D341Med (cell line): ENCODE measurements at places on chromosomes 13 and 19.

DNA sequence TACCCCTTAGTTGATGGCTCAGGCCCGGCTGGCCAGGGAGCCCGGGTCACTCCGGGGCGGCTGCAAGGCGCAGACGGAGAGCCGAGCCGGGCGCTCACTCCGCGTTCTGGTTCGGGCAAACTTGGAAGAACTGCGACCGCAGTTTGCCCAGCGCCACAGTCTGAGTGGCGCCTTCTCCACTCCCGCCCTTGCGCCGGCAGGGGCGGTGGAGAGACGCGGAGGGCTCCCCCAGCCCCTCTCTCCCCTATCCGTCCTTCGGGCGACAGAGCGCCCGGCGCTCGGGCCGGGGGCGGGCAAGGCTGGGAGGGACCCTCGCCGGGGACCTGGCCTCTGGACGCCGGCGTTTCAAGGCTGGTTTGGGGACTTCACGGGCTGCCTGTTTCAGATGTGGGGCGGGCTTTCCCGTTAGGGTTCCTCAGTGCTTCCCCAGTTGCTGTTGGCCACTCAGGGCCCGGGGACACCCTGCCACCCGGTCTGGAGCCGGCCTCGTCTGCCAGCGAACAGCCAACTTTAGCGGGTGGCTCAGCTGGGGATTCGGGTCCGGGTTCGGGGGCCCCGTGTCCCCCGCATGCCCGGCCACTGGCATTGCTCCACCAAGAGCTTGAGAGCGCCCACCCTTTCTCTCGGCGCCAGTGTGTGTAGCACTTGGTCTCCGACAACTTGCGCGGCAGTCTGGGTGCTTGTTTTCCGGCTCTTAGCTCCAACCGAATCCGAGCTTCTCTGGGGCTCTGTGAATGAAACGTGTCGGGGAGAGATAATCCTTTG, 1.5 kb downstream of the GPC6 start:
- DNase-seq = peak; percentile 80

GRCh38 chr19:30757837-30758617, 385.8 kb downstream of the ZNF536 start:
- DNase-seq = no peak

DNA sequence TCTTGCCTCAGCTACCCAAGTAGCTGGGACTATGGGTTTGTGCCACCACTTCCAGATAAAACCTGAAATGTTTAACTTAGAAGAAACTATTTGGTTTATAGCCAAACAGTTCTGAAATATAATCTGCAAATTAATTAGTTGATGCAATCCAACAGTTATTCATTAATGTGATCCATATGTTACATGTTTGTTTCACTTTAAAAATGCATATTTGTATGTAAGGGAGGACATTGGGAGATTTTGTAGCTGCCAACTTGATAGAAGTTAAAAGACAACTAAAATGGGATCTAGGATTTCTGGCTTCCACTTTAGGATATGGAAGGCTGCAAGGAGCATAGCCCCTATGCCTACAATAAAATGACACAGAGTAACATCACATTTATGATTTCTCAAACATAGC, 532.5 kb upstream of the SLC10A2 start:
- no peak for DNase-seq

DNA sequence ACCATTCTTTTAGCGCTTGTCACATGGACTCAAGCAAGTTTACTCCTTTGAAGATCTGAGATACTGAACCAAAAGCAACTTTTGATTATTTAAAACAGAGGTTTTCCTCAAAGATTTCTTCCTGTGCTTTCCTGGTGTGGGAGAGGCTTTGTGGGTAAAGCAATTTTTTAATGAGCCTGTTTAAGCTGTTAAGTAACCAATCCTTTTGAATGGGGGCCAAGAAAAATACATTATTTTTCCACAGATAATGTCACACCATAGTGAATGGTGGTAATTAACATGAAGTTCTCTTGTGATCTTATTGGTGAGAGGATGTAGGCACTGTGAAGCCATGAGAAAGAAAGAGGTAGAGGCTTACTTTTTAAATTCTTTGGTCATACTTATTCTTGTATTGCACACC, 55.8 kb upstream of the OBI1 start:
- no peak for DNase-seq

DNA sequence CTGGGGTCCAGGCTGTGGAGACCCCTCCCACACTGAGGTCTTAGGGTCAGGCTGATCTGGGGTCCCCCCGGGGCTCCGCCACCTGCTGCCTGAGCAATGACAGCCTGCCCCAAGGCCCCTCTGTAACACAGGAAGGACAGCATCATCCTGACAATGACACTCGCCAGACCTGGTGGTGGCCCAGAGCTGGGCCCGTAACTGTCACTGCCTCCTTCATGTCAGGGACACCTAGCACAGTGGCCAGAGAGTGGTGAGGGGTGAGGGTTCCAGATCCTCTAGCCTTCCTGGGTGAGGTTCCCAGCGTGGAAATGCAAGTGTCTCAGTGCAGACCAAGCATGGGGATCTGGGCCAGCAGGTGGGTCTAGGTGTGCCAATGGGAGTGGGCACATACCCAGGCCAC, 27.8 kb downstream of the OPA3 start:
- DNase-seq = peak; percentile 20

- DNase-seq = no peak
Observed at GRCh38 chr19:54252243-54252642, 4.8 kb downstream of the LILRB5 start.

DNA sequence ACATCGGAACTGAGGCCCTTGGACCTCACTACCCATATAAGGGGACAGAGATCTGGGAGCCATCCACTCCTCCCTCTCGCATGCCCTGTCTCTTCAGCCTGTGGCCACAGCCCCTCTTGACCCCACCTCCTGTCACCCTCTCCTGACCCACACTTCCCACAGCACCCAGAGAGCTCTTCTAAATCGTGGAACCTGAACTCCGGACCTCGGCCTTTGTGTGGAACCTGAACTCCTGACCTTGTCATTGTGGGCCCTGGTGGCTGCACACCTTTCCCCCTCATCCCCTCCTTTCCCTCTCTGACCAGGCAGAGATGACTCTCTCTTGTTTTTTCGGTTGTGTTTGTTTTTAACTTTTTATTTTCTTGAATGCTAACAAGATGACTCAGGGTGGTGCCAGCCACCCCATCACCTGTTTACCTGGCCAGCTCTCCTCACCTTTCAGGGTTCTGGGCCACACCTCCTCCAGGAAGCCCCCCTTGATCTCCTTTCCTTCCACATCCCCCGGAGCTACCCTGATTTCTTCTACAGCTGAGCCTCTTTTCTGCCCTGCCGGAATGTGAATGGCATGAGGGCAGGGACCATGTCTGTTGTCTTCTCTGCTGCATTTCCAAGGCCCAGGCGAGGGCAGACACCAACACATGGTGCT, 5.1 kb downstream of the MRPL4 start:
- DNase-seq = no peak

GRCh38 chr19:50835103-50835784, 1.9 kb upstream of the KLK15 start:
- no peak for DNase-seq

DNA sequence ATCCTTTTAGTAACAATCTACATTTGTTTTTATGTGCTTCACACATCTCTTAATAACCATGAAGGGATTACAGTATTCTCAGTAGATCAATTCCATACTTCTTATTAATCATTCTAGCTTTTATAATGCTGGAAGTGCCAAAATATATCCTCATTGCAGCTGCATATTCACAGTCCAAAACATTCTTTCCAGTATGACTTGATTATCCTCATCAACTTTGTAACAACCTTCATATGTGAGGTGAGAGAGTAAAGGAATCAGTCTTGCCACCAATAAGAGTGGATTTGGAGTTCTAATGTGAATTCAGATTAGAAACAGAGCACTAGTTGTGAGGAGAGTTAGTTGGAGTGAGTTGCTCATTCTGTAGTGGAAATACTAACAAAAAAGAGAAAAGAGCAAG, 208.0 kb upstream of the SPRY2 start:
- DNase-seq = no peak

GRCh38 chr13:25768838-25769237, 283.0 kb downstream of the SHISA2 start:
- no peak for DNase-seq

GRCh38 chr13:81492449-81492848, 1151.5 kb upstream of the SPRY2 start:
- no peak for DNase-seq

DNA sequence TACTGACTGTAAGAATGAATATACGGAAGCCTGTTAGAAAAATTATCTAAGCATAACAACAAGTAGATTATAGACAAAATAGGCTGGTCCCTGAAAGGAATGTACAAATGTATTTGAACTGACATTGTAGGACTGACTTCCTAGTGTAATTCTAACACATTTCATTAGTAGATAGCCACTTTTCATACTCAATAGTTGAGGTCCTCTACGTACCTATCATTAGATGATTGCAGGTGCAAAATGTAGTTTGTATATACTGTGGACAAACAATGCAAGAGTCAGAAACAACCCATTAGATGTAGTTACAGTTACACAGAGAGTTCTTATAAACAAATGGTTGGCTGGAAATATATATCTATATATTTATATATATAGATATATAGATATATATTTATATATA, 402.3 kb upstream of the SLITRK6 start:
- DNase-seq = no peak

GRCh38 chr13:62320129-62321108, 904.8 kb upstream of the PCDH20 start:
- peak; percentile 26 for DNase-seq

GRCh38 chr13:33710924-33711323, 107.0 kb upstream of the RFC3 start:
- DNase-seq = no peak

DNA sequence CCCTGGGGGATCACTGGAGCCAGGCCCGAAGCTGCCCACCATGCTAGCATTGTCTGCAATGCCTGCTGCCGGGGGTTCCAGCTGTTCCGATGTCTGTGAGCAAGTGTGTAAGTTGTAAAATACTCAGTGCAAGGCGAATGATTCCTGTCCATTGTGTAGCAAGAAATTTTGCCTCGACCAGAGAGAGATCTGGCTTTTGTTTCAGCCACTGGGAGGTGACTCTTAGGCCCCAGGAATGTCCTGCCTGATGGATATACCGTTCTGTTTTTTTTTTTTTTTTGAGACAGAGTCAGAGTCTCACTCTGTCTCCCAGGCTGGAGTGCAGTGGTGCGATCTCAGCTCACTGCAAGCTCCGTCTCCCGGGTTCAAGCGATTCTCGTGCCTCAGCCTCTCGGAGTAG, 7.3 kb upstream of the GADD45B start:
- DNase-seq = no peak

DNA sequence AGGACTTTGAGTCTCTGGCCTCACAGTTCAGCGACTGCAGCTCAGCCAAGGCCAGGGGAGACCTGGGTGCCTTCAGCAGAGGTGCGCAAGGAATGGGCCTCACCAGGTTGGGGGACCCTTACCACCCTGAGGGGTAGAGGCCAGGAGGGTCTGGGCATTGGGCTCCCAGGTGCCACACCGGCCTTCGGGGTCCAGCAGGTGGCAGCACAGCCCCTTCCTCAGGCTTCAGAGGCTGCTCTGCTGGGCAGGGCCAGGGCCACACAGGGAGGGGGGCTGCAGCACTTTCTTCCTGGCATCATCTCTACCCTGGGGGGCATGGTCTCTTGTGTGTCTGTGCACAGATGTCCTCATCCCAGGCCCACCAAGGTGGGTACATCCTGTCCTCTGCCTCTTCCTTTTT, 12.9 kb downstream of the PIN1 start:
- peak; percentile 82 for DNase-seq

GRCh38 chr13:108853031-108853430, 223.6 kb downstream of the MYO16 start:
- DNase-seq = no peak

GRCh38 chr13:22726726-22727125, 454.1 kb upstream of the SGCG start:
- no peak for DNase-seq

GRCh38 chr13:38656699-38657098, 30.2 kb upstream of the FREM2 start:
- no peak for DNase-seq

GRCh38 chr19:57242821-57243220, 2.4 kb downstream of the ZNF805 start:
- DNase-seq = no peak

- DNase-seq = no peak
Observed at GRCh38 chr19:413756-414420, 4.9 kb upstream of the C2CD4C start.

DNA sequence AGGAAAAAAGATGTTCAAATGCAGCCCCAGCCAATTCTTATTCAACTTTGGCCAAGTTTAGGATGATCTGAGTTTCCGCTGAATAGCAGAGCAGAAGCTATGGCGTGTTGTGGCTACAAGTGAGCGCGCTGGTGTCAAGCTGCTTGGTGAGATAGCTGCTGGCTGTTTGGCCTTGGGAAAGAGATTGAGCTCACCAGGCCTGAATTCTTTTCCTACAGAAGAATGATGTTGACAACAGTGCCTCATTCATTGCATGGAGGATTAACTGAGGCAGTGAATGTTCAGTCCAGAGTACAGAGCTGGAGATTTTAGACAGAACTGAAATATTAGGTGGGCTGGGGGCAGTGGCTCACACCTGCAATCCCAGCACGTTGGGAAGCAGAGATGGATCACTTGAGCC, 31.5 kb upstream of the MAP3K10 start:
- no peak for DNase-seq

DNA sequence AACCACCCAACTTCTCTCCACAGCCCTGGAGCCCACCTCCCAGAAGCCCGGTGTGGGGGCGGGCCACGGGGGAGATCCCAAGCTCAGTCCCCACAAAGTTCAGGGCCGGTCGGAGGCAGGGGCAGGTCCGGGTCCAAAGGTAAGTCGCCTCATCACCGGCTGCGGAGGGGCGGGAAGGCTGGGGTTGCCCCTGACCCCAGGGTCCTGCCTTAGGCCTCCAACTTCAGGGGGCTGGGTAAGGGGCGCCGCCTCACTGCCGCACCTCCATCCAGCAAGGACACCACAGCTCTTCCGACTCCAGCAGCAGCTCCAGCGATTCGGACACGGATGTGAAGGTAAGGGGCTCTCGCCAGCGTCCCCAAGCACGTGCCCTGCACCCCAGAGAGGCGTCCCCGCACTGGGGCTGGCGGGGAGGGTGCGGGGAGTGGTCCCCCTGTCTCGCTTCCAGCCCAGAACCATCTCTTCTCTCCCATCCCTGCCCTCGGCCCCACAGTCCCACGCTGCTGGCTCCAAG, 358 bp downstream of the C19orf33 start:
- DNase-seq = no peak

GRCh38 chr19:40519352-40520322, 52.8 kb downstream of the SPTBN4 start:
- no peak for DNase-seq

- no peak for DNase-seq
Observed at GRCh38 chr13:27658546-27658945, 36.9 kb downstream of the POLR1D start.

DNA sequence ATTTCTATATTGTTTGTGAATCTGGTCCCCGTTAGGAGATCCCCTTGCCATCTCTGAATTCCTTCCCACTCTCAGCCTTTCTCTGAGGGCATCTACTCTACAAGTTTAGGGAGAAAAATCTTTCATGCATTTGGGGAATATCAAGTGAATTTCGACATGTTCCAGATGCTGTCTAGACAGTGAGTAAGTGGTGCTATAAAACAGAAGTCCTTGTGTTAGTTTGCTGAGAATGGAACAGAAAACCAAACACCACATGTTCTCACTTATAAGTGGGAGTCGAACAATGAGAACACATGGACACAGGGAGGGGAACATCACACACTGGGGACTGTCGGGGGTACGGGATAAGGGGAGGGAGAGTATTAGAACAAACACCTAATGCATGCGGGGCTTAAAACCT, 5.1 kb downstream of the OR7A10 start:
- no peak for DNase-seq
